ENCODE measurements at places on chromosomes 6 and 20.
A peak's percentile ranks its signal among the peaks of the same experiment; 100 is the strongest.

- no peak for DNase-seq
These were observed 45.8 kb upstream of the CEP162 start for GRCh38 chr6:84273048-84273809.

DNA sequence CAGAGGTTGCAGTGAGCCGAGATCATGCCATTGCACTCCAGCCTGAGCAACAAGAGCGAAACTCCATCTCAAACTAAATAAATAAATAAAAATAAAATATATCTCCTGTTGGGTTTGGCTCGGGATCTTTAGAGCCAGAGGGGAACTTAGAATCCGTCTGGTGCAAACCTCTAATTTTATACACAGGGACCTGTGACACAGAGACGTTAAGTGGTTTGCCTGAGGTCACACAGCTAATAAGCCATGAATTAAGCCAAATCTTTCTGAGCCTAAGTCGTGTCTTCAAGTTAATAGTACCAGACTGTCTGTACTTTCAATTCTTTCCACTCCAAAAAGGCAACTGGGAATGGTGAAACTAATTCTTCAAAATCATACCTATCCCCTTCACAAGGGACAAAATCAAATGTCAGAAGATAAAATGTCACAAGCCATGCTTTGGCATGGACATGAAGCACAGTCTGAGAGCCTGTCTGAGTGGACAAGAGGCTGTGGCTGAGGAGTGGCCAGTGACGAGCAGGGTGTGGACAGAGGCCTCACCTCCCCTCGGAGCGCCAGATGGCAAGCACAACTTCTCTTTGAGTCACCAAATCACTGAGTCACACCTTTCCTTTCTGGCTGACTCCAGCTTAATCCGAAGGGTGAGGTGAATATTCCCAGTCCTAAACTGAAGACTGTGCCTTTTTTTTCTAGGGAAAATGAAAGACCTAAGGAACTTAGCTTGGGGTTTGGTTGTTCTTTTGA lies 177.4 kb downstream of the TFAP2A start:
- DNase-seq = no peak

DNA sequence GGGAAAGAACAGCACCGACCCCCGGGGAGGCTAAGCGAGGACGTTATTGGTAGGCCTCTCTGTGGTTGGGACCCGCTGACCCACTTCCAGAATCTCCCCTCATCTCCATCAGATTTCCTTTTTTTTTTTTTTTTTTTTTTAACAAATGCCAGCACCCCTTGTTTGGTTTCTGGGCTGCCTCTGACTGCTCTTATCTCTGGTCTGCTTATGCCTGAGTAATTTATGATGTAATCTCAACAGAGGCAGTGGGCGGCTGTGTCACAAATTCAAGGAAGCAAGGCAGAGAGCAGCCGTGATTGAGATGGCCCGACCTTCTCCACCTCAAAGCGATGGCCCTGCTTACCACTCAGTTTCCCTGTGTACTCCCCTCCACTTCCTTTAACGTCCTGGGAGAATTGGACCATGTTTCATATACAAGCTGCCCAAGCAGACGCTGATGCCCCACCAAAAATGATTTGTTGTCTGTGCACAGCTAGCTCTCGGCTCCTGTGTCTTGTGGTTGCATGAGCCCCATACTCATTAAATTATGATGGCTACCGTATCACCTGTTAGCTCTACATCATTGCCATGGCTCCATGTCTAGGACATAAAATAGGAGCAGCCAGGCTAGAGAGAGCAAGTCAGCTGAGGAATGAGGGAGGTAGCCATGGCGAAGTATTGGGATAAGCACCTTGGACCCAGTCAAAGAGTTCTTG lies 98.1 kb downstream of the ZNF217 start:
- no peak for DNase-seq

GRCh38 chr6:16519265-16520242 lies 241.7 kb downstream of the ATXN1 start:
- DNase-seq = no peak

GRCh38 chr6:40353197-40353966 lies 233.8 kb downstream of the LRFN2 start:
- DNase-seq = no peak

- no peak for DNase-seq
These were observed 89.6 kb upstream of the POPDC3 start for GRCh38 chr6:105269390-105269789.

DNA sequence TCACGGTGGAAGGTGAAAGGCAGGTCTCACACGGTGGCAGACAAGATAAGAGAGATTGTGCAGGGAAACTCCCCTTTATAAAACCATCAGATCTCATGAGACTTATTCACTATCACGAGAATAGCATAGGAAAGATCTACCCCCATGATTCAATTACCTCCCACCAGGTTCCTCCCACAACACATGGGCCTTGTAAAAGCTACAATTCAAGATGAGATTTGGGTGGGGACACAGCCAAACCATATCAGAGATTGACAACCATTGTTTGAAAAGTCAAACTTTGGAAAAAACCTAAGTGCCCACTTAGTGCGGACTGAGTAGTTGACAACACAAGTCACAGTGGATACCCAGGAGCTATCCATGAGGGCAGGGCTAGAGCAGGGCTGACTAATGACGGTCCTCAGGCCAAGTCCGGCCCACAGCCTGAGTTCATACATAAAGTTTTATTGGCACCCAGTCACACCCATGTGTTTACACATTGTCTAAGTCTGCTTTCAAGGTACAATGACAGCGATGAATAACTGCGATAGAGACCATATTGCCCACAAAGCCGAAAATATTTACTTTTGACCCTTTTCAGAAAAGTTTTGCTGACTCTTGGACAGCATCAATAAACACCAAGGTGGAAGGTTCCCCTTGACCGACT lies 33.8 kb upstream of the PMEPA1 start:
- DNase-seq = no peak

- no peak for DNase-seq
These were observed 96.6 kb upstream of the FOXP4 start for GRCh38 chr6:41449399-41450245.

DNA sequence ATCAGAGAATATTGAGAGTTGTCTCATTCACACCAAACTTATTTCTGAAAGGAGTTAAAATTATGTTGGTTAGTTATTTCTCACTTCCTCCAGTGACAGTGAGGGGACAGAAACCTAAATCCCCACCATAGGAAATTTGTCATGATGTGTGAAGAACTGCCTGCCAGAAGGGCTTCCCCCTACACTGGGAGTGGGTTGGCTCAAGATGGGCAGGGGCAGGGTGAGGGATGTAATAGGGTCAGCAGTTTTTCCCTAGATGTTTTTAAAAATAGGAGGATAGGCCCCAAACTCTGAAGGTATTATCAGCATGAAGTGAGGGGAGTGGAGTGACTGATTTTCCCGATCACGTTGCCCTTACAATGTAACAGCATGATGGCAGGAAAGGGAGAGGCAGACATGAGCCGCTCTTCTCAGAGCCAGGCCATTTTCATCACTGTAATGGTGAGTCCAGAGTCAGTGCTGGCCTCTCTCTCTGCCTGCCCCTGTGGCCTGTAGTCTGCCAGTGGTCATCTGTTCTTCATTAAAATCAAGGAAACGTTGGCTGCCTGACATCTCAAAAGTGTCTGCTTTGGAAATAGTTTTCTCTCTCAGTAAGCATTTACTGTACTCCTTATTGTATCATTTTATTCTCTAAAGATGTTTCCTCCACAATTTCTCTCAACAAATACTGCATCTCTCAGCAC lies 59.8 kb upstream of the SYNJ2 start:
- no peak for DNase-seq

DNA sequence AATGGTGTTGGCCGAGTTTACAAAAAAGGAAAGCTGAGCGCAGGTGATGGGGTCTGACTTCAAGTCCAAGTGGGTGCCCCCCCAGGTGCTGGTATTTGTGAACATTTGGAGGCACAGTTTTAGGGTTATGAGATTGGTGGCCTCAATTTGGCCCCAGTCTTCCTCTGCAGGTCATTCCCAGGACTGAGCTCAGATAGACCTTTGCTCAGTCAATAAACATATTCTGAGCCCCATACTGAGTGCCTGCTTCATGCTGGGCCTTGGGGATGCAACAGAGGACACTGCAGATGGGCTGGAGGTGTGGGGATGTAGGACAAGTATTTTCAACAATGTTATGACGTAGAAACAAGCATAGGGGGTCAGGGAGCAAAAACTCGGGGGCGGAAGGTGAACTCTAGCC lies 33.5 kb downstream of the TGM3 start:
- no peak for DNase-seq

- DNase-seq = no peak
These were observed 472.2 kb downstream of the UTRN start for GRCh38 chr6:144757299-144757698.

DNA sequence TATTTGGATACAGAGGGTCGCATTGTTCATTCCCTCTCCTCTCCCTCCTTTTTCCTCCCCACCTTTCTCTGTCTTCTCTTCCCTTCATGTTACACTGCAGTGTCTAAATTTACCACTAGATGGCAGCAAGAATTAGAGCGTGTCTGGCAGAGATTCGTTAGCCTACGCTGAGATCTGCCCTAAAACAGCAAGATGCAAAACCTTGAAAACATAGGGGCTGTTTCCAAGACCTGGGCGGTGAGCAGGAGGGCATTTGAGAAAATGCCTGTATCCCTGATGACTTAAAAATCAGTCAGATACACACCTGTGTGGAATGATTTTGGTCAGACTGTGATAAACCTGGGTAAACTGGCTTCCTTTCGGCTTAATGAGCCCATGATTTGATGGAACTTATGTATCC lies 101.5 kb upstream of the ISM1 start:
- DNase-seq = peak; percentile 58

DNA sequence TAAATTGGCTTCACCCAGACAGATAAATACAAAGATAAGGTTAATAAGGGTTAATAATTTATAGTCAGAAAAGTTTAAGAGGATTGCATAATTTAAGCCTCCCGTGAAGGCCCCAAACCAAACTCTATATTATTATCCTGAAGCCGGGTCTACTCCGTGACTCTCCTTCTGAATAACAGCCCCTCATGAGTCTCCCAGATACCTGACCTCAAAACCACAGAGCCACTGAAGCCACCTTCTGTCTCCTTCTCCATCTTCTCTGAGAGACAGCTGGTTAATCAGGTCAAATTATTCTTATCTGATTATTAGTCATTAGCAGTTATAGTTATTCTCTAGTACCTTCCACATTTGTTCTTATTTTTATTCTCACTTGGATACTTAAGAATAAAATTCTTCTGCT lies 569.2 kb upstream of the AGPAT4 start:
- DNase-seq = no peak

GRCh38 chr6:17054647-17055046 lies 47.2 kb upstream of the STMND1 start:
- no peak for DNase-seq

DNA sequence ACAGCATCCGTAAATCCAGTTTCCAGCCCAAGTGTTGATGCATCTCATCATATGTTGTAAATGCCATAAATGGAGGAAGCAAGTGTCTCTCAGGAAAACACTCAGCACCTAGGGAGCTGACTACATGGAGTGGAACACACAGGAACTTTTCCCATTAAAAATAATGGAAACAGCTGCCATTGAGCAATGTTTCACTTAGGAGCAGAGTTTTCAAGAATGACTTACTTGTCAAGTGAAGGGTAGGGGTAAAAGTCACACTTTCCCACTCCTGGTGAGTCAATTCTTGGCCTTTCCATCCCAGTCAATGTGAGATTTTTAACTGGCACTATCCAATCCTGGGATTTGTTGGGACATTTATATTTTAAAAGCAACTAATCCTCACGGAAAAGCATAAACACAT lies 119.4 kb upstream of the ASF1A start:
- DNase-seq = no peak

DNA sequence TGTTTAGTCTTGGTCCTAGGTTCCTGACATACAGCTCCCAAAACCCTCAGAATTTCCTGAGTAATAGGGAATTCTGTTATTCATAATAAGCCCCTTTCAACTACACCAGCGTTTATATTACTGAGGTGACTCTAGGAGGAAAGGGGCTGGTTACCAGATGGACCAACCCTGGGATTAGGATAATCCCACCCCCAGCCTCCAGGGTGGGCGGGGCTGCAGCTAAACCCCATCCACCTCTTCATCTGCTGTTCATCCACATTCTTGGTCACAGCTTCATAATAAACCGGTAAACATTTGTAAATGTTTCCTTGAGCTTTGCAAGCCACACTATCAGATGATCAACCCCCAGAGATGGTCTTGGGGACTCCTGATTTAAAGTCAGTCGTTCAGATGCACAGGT lies 38.3 kb downstream of the NINL start:
- DNase-seq = no peak

- no peak for DNase-seq
These were observed 280.8 kb downstream of the SOX4 start for GRCh38 chr6:21874372-21874771.

GRCh38 chr20:4919047-4919704 lies 82.1 kb downstream of the SLC23A2 start:
- DNase-seq = no peak

GRCh38 chr20:62768551-62769287 lies 27.6 kb upstream of the MRGBP start:
- no peak for DNase-seq

All from iPS DF 6.9 (cell line).